NCI-H460 (cell line): ENCODE measurements at places on chromosomes 1 and 21. TPM values are rescaled to one million over a fixed set of nuclear protein-coding genes. Genes with fewer than 3 reads are reported as not detected.

Gene KIF21B
- 0.17 and 0.22 TPM in 2 replicates for total RNA-seq

Gene AMY1A
- total RNA-seq = not detected in 2 replicates

Gene TXNIP
- 611 and 616 TPM in 2 replicates for total RNA-seq

Gene PKP1
- 0.03 and 0.07 TPM in 2 replicates for total RNA-seq

Gene HEYL
- total RNA-seq = 0.66 and 0.77 TPM in 2 replicates

Gene GNAT2
- total RNA-seq = not detected in 2 replicates

Gene OR14K1
- not detected in 2 replicates for total RNA-seq

Gene LCE1F
- not detected in 2 replicates for total RNA-seq

Gene OLIG1
- not detected in 2 replicates for total RNA-seq

DNA sequence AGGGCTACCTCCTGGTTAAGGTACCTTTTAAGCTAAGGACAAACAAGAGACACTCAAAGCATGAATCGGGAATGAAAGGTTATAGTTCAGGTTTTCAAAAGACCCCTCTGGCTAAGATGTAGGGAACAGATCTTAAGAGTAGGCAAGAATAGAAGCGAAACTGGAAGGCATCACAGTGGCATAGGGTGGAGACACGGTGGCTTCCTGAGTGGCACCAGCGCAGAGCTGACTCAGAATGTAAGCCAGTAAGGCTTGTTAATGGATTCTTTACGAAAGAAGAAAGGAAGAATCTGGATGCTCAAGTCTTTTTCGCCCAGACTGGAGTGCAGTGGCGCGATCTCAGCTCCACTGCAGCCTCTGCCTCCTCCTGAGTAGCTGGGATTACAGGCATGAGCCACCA, 21.2 kb downstream of the PADI6 start:
- DNase-seq = no peak

DNA sequence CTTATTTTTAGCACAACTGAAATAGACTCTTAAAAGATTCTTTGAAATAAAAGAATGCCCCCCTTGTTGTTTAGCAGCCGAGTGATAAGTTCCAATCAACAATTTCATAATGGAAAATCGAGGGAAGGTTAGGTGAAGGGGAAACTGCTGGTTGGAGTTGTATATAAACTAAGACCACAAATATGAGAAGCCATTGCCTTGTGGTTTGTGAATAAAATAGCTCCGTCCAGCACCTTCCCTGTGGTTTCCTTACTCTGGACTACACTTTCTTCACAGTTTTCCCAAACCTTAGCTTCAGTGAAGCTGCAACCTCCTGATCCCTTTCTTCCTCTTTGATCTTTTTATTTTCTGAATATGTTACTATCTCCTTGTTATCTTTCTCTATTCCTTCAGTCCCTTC, 6.7 kb upstream of the RAB3GAP2 start:
- DNase-seq = no peak

DNA sequence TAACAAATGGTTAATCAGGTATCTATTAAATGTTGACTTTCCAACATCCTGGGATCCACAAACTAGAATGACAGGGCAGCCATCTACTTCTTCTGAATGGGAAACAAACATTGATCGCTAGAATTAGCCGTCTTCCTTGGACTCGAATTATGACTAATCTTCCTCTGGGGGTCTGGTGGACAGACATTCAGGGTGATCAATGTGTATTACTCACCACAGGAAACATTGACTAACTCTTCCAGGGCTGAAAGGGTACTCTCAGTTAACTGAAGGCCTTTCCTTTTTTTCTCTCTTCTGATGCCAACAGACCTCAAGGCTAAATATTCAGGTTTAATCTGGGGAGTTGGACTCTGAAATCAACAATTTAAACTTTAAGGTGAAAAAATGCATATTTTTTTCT, 9.5 kb downstream of the NOL9 start:
- DNase-seq = no peak

GRCh38 chr1:186009039-186009737, 275.0 kb downstream of the HMCN1 start:
- no peak for DNase-seq

- DNase-seq = peak; percentile 74
Observed at GRCh38 chr1:227234998-227235405, 83.3 kb downstream of the CDC42BPA start.

DNA sequence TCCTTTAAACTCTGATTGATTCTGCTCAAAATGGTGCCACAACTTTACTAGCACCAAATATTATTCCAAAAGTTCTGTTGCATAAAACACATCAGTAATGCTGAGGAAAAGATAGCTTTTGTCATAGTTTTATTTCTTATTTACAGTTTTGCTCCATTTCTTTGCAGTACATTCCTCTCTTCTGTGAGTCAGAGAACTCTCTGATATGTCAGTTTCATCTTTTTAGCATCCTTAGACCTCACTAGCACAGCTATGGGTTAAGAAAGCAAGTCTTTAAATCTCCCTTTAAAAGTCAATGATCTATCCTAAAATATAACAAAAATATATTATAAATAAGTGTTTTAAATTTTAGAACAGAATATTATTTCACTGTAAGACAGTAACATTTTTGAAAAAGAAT, 356.6 kb upstream of the SNX7 start:
- no peak for DNase-seq

GRCh38 chr1:180571060-180571831, 12.5 kb downstream of the OVAAL start:
- no peak for DNase-seq

GRCh38 chr1:3807769-3808168, 11.5 kb upstream of the LRRC47 start:
- DNase-seq = no peak

- DNase-seq = no peak
Observed at GRCh38 chr1:68969441-68969840, 472.6 kb upstream of the DEPDC1 start.

- DNase-seq = no peak
Observed at GRCh38 chr21:38321568-38321967, 64.8 kb downstream of the KCNJ15 start.

- no peak for DNase-seq
Observed at GRCh38 chr1:77446841-77447555, 165.2 kb downstream of the AK5 start.

GRCh38 chr21:31416465-31416864, 72.4 kb upstream of the TIAM1 start:
- DNase-seq = no peak

DNA sequence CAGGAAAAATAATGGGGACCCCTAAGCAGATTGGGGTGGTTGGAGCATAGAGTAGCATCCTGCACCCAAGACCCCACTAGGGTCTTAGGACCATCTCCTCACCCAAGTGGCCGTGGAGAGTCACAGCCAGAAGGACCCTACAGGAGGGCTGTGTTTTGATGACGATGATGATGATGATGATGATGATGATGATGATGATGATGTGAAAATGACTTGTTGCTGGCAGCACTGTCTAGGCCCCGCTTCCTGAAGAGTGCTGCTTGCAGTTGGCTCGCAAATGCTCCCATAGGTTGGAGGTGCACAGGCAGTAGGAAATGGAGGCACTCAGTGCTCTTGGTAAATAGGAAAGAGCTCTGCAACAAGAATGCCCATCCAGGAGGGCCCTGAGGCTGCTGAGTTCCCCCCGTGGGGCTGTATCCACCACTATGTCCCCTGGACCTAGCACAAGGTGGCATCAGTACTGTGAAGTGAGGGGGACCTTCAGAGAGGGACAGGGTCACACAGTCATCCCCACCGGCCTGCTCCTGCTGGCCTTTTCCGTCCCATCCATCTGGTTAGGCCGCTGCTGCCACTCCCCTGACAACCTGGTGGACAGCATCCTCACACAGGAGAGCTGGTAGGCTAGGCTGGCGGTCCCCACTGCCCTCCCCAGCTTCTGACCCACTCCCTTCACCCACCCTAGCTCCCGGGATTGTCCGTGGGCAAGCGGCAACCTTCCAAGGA, 139.6 kb downstream of the FOXD2 start:
- no peak for DNase-seq

- no peak for DNase-seq
Observed at GRCh38 chr1:115467196-115467595, 129.1 kb upstream of the NGF start.

DNA sequence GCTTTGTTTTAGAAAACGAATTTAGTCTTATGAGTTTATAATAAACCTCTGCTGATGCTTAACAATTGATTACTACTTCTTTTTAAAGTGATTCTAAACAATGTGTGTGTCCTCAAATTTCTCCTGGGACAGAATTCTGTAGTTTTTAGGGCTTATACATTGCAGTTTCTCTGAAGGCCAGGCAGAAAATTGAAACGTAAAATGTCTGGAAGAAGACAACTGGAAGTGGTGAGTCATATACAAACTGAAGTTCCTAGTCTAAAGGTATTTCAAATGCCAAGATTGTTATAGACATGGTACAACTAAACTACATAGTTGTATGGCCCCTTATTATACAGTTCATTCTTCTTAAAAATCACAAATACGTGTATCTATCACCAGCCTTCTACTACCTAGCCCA, 30.5 kb upstream of the RC3H1 start:
- DNase-seq = no peak

GRCh38 chr1:38571726-38572125, 287.8 kb downstream of the RRAGC start:
- no peak for DNase-seq

DNA sequence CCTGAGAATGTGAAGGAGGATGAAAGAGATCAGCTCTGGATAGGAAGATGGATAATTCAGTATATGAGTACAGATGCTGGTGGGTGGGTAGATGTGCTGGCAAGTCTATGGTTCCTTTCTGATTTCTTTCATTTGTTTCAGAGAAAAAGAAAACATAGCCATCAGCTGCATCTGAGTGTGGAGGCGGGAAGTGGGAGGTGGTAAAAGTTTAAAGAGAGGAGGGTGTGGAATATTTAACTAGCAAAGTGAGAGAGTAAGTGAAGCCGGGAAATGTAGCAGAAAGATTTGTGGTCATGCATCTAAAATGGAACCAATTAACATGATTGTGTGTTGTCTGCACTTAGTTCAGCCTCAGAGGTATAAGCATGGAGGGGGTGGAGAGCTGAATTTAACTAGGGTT, 16.4 kb downstream of the RPE65 start:
- DNase-seq = no peak

DNA sequence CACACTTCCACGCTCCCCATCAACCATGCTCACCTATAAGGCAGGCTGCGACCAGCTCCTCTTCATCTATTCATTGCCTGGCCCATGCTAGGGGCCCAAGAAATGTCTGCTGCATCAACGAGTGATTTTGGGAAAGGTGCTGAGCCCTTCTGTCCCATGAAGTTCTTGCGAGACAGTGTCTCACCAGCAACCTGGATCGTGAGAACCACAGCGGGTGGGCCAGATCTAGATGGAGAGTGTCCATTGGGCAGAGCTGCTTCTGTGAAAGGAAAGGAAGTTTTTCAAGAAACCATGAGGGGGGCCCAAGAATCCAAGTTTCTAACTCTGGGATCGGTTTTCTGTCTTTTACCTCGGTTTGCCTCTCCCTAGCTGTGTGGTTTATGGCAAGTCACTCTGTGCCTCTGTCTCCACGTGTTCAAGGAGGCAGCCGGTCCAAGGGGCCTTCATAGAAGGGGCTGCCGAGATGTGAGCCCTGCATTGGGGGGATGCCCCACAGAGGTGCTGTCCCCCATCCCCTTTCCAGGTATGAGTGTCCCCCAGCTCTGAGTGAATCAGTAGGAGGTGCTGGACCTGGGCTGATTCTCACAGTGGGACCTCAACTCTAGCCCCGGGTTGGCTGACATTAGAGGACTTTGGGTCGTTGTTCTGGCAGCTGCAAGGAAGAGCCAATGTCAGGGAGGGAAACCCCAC, 8.3 kb upstream of the PADI1 start:
- DNase-seq = no peak

GRCh38 chr1:10990828-10991227, 21.6 kb upstream of the TARDBP start:
- no peak for DNase-seq

DNA sequence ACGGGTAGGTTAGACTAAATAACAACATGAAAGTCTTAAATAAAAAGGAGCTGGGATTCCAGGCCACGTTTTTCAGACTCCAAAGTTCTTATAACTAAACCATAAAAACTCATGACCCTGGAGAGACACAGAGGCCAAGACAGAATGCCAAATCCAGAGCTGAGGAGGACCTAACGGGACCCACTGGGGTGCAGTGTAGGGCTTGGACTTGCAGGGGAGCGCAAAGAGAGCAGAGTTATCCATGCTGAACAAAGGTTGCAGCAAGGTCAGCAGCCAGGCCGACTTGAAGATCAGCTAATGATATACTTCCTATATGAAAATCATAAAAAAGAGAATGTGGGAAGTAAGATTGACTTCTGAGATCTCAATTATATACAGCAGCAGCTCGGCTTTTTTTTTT, 237.1 kb downstream of the TM2D1 start:
- no peak for DNase-seq

DNA sequence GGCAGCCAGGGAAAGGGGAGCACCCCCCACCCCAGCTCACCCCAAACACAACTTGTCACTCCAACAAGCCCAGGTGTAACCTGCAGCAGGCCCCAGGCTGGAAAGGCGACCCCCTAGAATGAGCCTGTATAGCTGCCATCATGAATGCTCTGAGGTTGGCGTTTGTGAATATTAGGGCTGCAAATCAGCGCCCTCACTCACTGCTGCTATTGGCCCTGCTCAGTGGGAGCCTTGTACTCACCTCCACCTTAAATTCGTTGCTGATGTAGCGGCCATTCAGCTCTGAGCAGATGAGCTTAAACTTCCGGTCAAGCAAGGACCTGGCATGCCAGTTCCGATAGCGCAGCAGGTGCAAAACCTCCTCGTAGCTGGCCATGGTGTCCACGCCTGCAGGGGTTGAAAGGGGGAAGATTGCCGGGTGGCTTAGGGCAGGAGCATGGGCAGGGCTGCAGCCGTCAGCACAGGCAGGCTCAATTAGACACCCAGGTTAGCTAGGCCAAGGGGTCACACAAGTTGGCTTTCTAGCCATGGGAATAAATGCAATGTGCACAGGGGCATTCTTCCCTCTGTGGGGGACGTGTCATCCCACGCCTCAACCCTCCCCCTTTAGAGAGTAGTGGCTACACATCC, 81.7 kb downstream of the PIK3CD start:
- DNase-seq = no peak

GRCh38 chr1:228275430-228276173, 67.8 kb downstream of the OBSCN start:
- no peak for DNase-seq

GRCh38 chr1:83694449-83694848, 304.5 kb downstream of the TTLL7 start:
- DNase-seq = no peak

GRCh38 chr1:94852788-94853187, 32.6 kb downstream of the SLC44A3 start:
- DNase-seq = no peak
